ENCODE measurements at places on chromosomes 16 and 17.
A peak's percentile ranks its signal among the peaks of the same experiment; 100 is the strongest.

DNA sequence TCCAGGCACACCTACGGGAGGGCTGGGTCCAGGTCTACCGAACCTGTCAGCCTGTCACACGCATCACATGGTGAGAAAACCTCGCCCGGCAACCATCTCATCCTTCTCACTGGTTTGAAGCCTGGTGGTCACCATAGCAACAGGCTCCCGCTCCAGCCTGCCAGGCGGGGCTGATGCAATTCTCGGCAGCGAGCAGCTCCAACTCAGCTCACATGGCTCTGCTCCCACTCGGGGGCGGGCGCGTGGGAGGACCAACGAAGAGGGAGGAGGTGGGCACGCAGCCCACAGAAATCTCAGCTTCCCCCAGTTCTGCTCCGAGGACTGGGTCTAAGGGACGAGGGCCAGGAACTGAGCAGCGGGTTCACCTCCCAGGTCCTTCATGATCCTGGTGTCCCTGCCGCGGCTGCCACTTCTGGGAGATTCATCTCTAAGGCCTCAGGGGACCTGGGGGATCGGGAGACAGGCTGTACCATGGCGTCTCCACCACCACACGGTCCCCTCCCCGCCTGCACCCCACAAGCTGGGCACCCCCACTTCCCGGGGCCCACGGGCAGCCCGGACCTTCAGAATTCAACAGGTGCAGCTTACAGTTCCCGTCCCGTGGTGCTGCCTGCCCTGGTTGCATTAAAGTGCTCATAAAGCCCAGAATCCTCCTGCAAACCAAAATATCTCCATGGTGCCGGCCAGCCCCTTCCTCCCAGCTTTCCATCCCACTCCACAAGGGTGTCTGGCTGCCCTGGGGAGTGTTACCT is 25.8 kb downstream of the ABR start:
- DNase-seq: peak; percentile 79

DNA sequence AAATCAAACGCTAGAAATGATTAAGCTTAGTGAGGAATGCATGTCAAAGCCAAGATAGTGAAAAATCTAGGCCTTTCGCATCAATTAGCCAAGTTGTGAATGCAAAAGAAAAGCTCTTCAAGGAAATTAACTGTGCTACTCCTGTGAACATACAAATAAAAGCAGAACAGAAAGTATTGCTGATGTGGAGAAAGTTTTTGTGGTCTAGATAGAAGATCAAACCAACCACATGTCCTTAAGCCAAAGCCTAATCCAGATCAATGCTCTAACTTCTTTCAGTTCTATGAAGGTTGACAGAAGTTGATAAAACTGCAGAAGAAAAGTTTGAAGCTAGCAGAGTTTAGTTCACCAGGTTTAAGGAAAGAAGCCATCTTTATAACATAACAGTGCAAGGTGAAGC is 1044.6 kb downstream of the CDH11 start:
- DNase-seq: peak; percentile 85

DNA sequence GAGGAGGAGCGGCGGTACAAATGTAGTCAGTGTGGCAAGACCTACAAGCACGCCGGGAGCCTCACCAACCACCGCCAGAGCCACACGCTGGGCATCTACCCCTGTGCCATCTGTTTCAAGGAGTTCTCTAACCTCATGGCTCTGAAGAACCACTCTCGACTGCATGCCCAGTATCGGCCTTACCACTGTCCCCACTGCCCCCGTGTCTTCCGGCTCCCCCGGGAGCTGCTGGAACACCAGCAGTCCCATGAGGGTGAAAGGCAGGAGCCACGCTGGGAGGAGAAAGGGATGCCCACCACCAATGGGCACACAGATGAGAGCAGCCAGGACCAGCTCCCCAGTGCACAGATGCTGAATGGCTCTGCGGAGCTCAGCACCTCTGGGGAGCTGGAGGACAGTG is 2.8 kb downstream of the ZNF646 start:
- DNase-seq: no peak

- DNase-seq: no peak
Observed at GRCh38 chr16:12994402-12994801, 93.0 kb downstream of the SHISA9 start.

DNA sequence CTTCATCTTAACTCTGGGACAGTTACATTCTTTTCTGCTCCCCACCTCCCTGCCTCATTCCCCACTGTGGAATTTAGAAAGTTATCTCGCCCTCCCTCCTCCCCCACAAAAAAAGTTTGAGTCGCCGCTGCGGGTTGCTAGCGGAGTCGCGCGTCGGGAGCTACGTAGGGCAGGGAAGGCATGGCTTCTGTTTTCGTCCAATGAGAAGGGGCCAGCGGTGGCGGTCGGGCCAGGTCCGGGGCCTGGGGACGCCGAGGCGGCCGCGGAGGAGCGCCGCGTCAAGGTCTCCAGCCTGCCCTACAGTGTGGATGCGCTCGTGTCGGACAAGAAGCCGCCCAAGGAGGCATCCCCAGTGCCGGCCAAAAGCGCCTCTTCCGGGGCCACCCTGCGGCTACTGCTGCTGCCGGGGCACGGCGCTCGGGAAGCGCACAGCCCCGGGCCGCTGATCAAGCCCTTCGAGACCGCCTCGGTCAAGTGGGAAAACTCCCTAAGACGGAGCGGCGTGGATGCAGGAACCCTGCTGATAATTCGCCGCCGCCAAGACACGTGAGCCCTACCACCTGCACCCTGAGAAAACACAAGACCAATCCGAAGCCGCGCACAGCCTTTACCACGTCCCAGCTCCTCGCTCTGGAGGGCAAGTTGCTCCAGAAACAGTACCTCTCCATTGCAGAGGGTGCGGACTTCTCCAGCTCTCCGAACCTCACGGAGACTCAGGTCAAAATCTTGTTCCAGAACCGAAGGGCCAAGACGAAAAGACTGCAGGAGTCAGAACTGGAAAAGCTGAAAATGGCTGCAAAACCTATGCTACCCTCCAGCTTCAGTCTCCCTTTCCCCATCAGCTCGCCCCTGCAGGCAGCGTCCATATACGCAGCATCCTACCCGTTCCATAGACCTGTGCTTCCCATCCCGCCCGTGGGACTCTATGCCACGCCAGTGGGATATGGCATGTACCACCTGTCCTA is 8.9 kb downstream of the OR4D1 start:
- DNase-seq: no peak

DNA sequence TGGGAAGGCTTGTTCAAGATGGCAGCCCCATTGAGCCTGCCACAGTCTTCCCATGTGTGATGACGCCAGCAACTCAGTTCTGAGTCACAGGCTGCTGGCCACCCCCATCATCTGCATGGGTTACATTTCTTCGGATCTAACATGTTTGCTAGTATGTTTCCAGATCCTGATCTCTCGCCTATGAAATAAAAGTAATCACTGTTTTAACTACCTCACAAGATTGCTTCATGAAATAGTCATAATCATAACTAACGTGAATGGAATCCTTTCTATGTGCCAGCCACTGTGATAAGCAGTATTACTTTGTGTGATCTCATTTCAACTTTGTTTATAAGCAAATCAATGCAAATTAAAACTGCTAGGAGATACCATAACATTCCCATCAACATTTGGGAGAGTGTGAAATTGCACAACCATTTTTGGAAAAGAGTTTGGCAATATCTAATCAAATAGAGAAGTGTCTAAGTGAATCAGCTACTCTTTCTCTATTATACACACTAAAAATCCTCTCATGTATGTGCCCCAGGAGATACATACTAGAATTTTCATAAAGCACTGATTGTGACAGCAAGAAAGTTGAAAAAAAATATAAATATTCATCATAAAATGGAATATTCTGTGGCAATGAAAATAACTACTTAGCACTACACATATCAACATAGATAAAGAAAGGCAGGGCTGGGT is 300.2 kb upstream of the IRX5 start:
- no peak for DNase-seq

DNA sequence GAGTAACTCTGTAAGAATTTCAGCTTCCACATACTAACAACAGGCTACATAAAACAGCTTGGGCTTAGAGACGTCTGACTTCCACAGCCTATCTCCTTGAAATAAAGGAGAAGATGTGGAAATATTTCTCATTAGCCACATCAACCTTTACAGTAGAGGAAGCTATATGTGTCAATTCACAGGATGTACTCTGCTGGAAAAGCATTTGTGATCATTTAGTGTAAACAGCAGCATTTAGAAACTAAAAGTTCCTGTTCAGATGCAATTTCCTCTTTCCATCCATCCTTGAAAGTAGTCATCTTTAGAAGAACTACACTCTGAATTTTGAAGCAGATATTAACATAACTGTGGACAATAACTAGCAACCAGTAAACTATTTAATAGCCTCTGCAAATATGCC is 46.2 kb downstream of the XPO6 start:
- peak; percentile 72 for DNase-seq

DNA sequence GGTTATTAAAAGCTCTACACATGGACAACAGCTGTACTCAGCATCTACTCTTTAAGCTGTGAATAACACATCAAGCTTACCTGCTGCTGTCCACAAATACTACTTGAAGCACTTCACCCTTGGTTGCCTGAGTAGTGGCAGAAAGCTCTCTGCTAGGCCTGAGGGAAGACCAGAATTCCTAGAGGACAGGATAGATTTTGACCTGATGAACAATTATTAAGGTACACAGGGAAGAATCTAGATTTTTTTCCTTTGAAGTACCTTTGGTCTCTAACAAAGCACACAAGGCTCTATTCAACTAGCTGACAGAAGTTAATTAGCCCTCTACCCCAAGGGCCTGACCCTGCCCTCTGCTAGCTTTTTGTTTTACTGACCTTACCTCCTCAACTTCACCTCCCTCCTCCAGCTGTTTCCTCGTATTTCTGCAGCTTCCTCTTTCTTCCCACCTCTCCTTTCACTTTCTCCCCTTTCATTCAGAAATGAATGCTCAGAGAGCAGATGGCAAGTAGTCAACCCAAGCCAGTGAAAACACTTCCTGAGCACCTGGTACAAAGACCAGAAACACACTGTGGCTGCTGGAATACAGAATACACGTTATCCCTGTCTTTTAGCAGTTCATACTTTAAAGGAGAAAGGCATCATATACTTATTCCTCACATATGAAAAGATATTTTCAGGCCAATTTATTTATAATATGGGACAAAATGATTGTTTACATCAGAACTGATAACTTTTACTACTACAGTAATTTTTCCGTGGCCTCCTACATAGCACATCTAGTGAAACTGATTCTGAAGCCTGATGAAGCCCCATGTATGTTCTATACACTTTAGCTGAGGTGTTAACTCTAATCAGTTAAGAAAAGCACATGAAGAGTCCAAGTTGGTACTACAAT is 5.7 kb upstream of the VEZF1 start:
- peak; percentile 73 for DNase-seq

- no peak for DNase-seq
Observed at GRCh38 chr17:80793421-80793820, 198.2 kb upstream of the CHMP6 start.

GRCh38 chr16:20838240-20838639 is 31.9 kb downstream of the REXO5 start:
- peak; percentile 19 for DNase-seq

- no peak for DNase-seq
Observed at GRCh38 chr16:3152027-3152276, 17.1 kb downstream of the ZNF213 start.

Measured in MV-4-11 (cell line).